ENCODE measurements at places on chromosomes 13 and 19.
A peak's percentile ranks its signal among the peaks of the same experiment; 100 is the strongest.

GRCh38 chr13:19596960-19597361 lies 35.6 kb upstream of the TPTE2 start:
- DNase-seq, result no peak

DNA sequence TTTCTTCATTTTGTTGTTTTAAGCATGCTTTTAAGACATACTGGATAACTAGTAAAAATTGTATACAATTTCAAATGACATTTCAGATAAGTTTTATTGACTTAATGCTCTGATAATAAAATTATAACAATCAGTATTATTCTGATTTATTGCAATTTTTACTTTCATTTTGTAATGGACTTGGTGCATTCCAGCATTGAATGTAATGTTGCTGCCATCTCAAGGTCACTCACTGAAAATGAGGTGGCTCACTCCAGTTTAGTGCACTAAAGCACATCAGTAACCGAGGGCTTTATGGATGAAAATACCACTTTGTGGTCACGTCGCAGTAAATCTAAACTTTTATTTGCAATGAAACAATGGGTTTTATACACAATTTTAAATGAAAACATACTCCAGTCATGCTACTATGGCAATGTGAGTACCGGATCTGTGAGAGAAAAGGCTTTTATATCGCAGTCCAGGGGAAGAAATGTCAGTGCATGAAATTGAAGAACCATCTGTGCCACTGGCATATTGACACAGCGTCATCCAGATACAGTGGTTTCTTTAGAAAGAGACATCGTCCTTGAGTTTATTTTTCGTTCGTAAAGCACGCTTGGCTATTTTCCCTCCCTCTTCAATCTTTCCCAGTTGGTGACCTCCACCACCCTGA lies 20.7 kb upstream of the ZNF507 start:
- no peak for DNase-seq

- no peak for DNase-seq
Measured at GRCh38 chr13:111976474-111977178, 90.3 kb upstream of the SOX1 start.

DNA sequence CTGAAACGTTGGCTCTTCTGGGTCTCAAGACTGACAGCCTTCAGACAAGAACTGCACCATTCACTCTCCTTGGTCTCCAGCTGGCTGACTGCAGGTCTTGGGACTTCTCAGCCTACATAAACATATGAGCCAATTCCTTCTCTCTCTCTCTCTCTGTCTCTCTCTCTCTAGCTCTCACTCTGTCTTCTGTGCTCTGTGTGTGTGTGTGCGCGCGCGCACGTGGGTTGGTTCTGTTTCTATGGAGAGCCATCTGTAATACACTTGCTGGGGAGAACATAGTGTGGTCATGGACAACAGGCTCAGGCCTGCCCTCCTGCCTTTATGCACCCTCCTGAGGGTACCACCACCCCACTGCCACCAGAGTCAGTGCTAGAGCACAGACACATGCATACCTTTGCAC lies 13.7 kb upstream of the SERPINE3 start:
- DNase-seq, result no peak

GRCh38 chr19:54343868-54344267 lies 4.9 kb upstream of the LILRA4 start:
- DNase-seq, result no peak

GRCh38 chr13:83876546-83876945 lies 5.7 kb downstream of the SLITRK1 start:
- no peak for DNase-seq

- DNase-seq, result no peak
Measured at GRCh38 chr13:28035146-28035782, 46.8 kb upstream of the URAD start.

DNA sequence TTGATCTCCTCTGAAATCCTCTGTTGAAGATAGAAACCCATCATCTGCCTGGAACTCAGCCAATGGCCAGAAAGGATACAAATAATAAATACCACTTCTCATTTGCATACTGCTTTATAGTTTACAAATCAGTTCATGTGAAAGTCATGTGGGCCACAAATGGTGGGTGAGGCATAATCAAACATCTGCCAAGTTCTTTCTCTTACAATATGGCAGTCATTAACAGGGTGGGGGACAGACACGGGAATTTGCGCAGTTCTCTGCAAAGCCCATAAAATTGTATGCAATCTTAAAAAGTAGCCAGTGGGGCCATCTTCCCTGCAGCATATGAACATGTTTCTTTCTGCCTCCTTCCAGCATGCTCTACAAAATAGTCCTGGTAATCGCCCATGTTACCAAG lies 59.6 kb downstream of the NUFIP1 start:
- DNase-seq, result no peak

- DNase-seq, result no peak
Measured at GRCh38 chr19:42150911-42151361, 18.7 kb upstream of the POU2F2 start.

DNA sequence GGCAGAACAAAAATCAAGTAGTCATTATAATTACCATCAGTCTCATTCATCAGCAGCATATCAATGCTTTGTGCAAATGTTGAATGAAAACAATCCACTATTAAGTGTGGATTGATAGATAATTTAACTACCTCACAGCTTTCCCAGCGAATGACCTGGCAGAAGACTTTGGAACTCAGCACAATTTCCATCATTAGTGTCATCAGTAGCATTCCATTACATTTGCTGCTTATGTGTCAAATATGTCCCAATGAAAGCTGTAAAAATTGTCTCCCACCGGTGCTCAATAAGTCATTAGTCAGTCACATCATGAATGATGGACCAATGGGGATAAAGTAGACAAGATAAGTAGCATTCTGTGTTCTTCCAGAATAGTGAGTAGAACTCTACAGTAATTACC lies 1513.5 kb upstream of the PRR20A start:
- no peak for DNase-seq

GRCh38 chr19:48735031-48735615 lies 5.3 kb downstream of the RASIP1 start:
- DNase-seq, result no peak

- no peak for DNase-seq
Measured at GRCh38 chr13:56735537-56735942, 405.2 kb upstream of the PRR20A start.

DNA sequence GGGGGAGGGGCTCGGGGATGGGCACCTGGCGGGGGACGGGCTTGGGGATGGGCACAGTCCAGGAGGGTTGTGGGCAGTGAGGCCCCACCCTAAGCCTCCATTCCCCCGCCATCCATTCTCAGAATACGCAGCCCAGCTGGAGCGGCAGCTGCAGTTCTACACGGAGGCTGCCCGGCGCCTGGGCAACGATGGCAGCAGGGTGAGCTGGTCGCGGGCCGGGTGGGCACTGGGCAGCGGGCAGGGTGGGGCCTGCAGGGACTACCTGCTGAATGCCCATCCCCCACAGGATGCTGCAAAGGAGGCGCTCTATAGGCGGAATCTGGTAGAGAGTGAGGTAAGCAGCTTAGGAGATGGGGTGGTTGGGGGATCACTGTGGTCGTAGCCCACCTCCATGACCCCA lies 8.3 kb downstream of the PODNL1 start:
- DNase-seq, result no peak

DNA sequence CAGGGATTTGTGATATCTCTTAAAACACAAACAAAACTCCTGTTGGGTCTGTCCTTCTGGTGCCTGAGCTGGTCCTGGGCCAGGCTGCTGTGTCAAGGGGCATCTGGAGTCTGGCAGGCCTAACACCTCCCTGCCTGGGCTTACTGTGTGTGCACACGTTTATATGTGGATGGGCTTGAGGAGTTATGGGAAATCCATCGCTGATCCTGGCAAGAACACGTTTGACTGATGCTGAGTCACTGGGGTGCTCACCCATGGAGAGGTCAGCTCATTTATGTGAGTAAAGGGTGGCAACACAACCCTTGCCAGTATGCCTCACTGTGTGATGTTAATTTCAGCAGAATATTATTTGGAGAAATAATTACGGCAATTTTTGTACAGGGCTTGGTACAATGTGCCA lies 44.5 kb upstream of the PCDH8 start:
- no peak for DNase-seq

DNA sequence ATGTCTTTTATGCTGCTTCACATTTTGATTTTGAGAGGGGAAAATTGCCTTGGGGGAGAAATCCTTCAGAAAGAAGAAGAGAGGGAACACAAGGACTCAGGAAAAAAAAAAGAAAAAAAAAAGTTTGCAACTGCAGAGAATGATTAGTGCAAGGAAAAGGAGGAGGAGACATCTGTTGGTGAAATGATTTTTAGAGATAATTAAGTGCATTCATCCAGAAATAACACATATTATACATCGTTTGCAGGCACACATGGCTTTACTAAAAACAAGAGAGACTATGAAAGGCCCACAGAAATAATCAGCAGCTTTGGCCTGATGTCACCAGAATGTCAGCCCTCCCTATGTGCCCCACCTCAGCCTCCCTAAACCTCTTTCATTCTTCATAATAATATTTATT lies 1058.2 kb downstream of the PCDH9 start:
- DNase-seq, result no peak

DNA sequence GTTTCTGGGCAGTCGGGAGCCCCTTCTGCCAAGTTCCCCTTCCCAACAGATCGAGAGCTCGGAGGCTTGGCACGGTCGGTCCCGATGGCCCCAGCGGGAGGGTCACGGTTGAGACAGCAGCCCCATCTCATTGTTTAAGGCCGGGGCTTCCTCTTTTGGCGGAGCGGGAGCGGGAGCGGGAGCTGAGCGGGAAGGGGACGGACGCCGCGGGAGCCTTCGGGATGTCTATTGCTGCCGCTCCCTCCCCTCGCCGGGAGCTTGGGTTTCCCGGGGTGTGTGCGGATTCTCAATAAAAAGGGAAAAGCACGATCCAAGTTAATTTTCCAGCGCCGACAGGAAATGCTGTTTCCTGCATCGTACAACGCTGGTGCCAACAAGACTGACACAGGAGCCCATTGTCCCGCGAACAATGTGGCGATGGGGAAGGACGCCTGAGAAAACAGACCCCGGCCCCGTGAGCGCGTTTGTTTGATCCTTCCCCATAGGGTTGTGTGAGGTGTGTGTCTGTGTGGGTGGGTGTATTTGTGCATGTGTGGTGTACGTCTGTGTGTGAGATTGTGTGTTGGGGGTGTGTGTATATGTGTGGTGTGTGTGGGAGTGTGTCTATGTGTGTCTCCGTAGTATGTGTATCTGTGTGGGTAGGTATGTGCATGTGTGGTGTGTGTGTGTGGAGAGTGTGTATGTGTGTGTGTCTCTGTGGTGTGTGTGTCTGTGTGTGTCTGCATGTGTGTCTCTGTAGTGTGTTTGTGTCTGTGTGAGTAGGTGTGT lies 36.3 kb upstream of the FLT1 start:
- DNase-seq, result no peak

- DNase-seq, result no peak
Measured at GRCh38 chr19:2495130-2495641, 19.3 kb downstream of the GADD45B start.

- DNase-seq, result no peak
Measured at GRCh38 chr19:41384351-41384750, 8.0 kb downstream of the TMEM91 start.

DNA sequence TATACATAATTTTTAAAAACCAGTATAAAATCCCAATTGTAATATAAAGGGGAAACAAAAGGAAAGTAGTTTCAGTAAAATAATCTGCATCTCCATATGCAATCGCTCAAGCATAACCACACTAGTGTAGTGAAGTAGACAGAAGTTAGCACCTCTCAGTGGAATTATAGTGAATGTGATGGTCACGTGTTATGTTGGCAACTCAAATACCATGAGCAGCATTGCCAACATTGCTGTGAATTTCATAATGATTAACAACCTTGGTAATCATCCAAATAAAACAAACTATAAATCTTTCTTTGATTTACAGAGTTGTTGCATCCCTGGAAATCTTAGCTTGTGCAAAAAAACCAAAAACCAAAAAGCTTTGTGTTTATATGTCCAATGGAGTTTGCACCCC lies 77.3 kb upstream of the SIAH3 start:
- DNase-seq, result no peak

DNA sequence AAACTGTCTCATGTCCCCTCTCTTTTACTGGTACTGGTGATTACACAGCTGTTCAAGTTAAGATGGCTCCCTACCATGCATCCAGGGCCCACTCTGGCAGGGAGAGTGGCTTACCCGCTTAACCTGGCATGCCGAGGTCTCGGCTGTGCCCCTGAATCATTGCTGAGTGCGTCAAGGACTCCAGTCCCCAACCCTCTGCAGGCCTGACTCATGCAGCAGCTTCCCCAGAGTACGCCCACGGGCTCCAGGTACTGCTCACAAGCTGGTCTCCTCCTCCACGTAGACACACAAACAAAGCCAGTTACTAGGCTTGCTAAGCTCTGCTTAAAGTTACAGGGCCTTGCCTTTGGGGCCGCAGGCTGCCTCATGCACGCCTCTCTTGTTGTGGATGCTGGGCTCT lies 447.4 kb downstream of the COG6 start:
- DNase-seq, result peak; percentile 92

DNA sequence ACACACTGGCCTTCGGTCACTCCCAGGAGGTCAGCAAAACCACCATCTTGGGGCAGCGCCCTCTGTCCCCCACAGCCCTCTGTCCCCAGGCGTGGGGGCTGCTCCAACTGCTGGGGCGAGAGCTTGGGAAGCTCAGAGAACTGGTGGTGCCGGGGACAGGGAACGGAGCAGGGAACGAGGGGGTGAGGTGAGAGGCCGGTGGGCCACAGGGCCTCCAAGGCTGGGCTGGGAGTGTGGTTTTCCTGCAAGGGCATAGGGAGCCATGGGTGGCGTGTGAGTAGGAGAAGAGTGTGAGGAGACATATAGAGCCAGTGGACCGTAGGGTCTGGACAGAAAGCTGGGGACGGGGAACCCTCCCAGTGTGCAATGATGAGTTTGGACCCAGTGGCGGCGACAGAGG lies 34.1 kb downstream of the F2RL3 start:
- no peak for DNase-seq

GRCh38 chr19:33395561-33396550 lies 22.3 kb downstream of the CEBPG start:
- no peak for DNase-seq

- no peak for DNase-seq
Measured at GRCh38 chr13:44498969-44499368, 77.2 kb downstream of the TSC22D1 start.

DNA sequence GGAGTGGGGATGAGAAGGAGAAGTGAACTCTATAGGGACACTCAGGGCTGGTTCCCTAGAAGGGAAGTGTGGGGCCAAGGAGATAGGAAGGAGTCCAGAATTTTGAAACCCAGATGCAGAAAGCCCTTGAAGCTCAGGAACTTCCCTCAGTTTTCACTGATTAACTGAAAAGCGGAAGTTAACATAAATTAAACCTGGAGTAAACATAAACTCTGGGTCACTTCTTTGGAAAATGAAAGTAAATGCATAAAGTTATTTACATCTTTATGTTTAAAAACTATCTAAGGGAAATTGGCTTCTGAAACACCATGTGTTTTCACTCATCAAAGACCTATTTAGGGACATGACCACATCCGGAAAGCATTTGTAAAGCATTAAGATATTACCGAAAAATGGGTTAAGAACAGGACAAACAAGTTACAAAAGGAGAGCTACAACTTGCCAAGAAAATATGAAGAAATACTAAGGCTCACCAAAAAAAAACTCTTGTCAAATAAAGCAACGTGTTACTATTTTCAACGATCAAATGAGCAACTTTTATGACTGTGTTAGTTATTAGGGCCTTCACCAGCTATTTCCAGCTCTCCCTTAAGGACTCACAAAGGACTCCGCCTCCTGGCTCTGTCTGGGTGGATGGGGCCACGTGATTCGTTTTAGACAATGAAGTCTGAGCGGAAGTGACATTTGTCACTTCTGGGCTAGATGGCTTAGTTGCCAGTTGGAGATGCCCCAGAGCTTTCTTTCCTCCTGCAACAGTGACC lies 439.1 kb upstream of the ZNF507 start:
- DNase-seq, result no peak

GRCh38 chr13:51246418-51247277 lies 24.4 kb downstream of the FAM124A start:
- DNase-seq, result no peak

GRCh38 chr19:56476651-56477428 lies at the start of gene ZNF667:
ZNF667 (minus strand) TSS chr19:56477345; CDS start chr19:56462370, 14,975 bp downstream.
- peak; percentile 55 for DNase-seq
